ENCODE measurements at places on chromosomes 5 and 9.

DNA sequence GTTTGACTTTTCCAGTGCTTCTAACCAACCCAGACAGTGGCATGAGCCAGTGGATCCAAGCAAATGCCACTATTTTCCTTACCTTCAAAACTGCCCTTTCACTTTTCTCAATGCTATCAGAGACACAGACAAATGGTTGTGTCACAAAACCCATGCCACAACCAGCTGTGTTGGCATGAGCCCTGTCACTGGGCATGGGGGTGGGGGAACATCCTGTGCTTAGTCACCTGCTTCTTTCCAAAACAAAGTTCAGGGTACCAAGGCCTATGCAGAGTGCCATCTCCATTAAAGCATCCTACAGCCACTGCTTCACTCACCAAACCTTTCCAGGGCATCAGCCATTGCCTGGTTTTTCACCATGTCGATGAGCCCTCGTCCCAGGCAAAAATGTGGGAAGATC lies 30.1 kb downstream of the NIPSNAP3B start:
- no peak for DNase-seq

- no peak for DNase-seq
These were observed 5.6 kb downstream of the FAM221B start for GRCh38 chr9:35822926-35823325.

DNA sequence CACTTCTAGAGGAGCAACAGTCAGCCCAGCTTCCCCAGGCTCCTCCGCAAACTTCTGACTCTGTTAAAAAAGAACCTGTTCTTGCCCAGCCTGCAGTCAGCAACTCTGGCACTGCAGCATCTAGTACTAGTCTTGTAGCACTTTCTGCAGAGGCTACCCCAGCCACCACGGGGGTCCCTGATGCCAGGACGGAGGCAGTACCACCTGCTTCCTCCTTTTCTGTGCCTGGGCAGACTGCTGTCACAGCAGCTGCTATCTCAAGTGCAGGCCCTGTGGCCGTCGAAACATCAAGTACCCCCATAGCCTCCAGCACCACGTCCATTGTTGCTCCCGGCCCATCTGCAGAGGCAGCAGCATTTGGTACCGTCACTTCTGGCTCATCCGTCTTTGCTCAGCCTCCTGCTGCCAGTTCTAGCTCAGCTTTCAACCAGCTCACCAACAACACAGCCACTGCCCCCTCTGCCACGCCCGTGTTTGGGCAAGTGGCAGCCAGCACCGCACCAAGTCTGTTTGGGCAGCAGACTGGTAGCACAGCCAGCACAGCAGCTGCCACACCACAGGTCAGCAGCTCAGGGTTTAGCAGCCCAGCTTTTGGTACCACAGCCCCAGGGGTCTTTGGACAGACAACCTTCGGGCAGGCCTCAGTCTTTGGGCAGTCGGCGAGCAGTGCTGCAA lies 72.8 kb downstream of the NUP214 start:
- no peak for DNase-seq

DNA sequence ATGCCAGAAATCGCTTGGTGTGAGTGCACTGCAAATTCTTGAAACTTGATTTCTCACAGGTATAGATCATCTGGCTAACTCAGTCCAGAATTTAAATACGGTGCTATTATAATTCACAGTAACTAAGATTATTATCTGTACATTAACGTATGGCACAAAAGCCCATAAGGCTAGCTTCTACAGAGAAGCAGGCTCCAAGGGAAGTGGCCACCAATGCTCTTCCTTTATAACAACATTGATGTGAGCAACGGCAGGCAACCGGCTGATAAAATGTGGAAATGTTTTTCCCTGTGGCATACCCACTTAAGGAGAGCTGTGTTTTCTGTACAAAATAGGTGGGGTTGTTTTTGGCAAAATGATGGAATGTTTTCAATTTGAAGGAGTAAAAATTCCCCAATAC lies 35.7 kb downstream of the SEMA4D start:
- no peak for DNase-seq

Data from right hindlimb (tissue), 1 donor.